H9 (cell line): ENCODE measurements at places on chromosomes 4 and X.
A peak's percentile ranks its signal among the peaks of the same experiment; 100 is the strongest.

- no peaks in the 10 kb centered on the region for H3K4me1 ChIP-seq
- H3K4me3 ChIP-seq = no peak overlapping the region
- no peak overlapping the region for H3K27ac ChIP-seq
- no peaks in the 10 kb centered on the region; the same call in 2 of the 3 replicates for H3K36me3 ChIP-seq
- H3K27me3 ChIP-seq = no peaks in the 10 kb centered on the region
Measured at GRCh38 chrX:146278381-146278780, 460.8 kb downstream of the SLITRK2 start.

- no peak for DNase-seq
- no peaks in the 10 kb centered on the region for H3K27me3 ChIP-seq
- H3K4me3 ChIP-seq = no peak overlapping the region
- H3K27ac ChIP-seq = no peak overlapping the region
Measured at GRCh38 chr4:52903273-52903672, 41.2 kb downstream of the RASL11B start.

DNA sequence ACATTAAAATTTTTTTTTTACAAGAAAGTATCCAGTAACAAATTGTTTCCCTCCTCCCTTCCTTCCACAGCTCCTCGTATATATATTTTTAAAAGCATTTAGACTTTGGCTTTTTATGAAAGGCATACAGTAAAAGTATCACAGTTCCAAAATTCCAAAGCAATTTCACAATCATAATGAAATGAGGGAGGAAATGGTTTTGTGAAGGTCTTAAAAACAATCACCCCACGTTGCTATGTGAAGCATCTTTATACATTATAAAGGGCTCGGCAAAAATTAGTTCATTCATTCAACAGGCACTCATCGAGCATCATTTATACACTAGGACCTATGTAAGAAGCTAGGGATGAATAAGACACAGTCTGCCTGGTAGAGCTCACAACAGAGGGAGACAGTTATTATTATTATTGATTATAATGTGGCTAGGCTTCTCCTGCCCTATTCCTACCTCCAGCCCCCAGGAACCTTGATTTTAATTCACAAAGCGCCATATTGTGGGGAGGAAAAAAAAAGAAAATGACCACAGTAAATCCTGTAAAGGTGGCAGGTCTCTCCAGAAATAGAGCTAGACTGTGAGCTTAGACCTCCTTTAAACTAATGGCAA, 239.9 kb downstream of the MAML3 start:
- DNase-seq = no peak
- no peak overlapping the region for H3K4me3 ChIP-seq
- H3K27ac ChIP-seq = no peak overlapping the region
- H3K4me1 ChIP-seq = no peaks in the 10 kb centered on the region

GRCh38 chrX:79366873-79367749, at the start of gene ITM2A:
TSS of gene ITM2A (minus strand) at chrX:79367334. CDS start at chrX:79367215, 119 bp downstream.
- no peaks in the 10 kb centered on the region for H3K27me3 ChIP-seq
- H3K36me3 ChIP-seq = no peaks in the 10 kb centered on the region
- no peak within 1 kb of the TSS for H3K27ac ChIP-seq
- peak; percentile 60 for DNase-seq
- peak within 1 kb of the TSS; percentile 72 for H3K4me3 ChIP-seq
- H3K4me1 ChIP-seq = no peaks in the 10 kb centered on the region

GRCh38 chr4:176791591-176792325, 964 bp downstream of the VEGFC start:
- H3K36me3 ChIP-seq = no peaks in the 10 kb centered on the region
- DNase-seq = peak; percentile 38
- H3K4me3 ChIP-seq = peak overlapping the region; percentile 86
- H3K27ac ChIP-seq = no peak overlapping the region
- H3K4me1 ChIP-seq = no peaks in the 10 kb centered on the region
- peaks cover 2% of the 10 kb centered on the region; the same call in 1 of the 2 replicates for H3K27me3 ChIP-seq

GRCh38 chr4:145179281-145179860, 1.0 kb downstream of the OTUD4 start:
- H3K27ac ChIP-seq = no peak overlapping the region
- H3K36me3 ChIP-seq = peaks cover 7% of the 10 kb centered on the region
- no peaks in the 10 kb centered on the region for H3K4me1 ChIP-seq
- H3K27me3 ChIP-seq = no peaks in the 10 kb centered on the region

DNA sequence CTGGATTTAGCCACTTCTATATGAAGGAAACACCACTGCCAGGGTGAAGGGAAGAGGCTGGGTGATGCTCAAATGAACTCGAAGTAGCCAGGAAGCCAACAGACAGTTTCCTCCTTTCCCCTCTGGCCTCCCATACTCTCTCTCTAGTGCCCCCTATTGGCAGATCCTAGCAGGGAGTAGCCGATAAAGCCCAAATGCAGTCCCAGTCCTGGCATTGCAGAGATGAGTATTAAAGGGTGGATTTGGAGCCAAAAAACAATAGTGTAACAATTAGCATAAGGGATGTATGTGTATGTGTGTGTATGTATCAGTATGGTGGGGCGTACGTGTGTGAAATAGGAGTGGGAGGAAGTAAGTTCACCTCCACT, 213.8 kb upstream of the LDB2 start:
- peak; percentile 63 for DNase-seq
- no peaks in the 10 kb centered on the region for H3K4me1 ChIP-seq
- no peak overlapping the region for H3K27ac ChIP-seq
- H3K4me3 ChIP-seq = no peak overlapping the region
- H3K36me3 ChIP-seq = peaks cover 3% of the 10 kb centered on the region; the same call in 1 of the 3 replicates

- H3K36me3 ChIP-seq = no peaks in the 10 kb centered on the region
- H3K27ac ChIP-seq = no peak overlapping the region
- H3K4me1 ChIP-seq = no peaks in the 10 kb centered on the region
- no peak overlapping the region for H3K4me3 ChIP-seq
Measured at GRCh38 chr4:41897698-41898097, 37.5 kb upstream of the TMEM33 start.

- peak; percentile 35 for DNase-seq
- H3K27me3 ChIP-seq = no peaks in the 10 kb centered on the region
- no peak overlapping the region for H3K4me3 ChIP-seq
- no peaks in the 10 kb centered on the region for H3K36me3 ChIP-seq
- no peaks in the 10 kb centered on the region for H3K4me1 ChIP-seq
- H3K27ac ChIP-seq = no peak overlapping the region
Measured at GRCh38 chr4:166169111-166169510, 296.1 kb downstream of the TLL1 start.

DNA sequence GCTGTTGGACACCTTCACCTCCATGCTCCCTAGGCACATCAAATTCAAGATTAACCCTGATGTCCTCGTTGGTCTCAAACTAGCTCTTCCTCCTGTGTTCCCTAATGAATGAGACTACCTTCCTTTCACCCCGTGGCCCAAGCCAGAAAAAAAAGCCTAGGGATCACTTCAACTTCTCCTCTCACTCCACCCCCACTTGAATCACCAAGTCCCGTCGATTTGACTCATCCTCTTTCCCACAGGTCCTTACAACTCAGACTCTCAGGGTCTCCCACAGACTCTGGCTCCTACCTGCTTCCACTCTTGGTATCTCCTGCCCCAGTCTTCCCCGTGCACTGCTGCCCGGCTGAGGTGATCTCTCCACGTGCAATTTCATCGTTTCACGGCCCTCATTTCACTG, 8.5 kb downstream of the SLC25A43 start:
- no peaks in the 10 kb centered on the region; the same call in 1 of the 2 replicates for H3K4me1 ChIP-seq
- peaks cover 20% of the 10 kb centered on the region for H3K36me3 ChIP-seq
- no peak overlapping the region; the same call in 2 of the 3 replicates for H3K4me3 ChIP-seq

DNA sequence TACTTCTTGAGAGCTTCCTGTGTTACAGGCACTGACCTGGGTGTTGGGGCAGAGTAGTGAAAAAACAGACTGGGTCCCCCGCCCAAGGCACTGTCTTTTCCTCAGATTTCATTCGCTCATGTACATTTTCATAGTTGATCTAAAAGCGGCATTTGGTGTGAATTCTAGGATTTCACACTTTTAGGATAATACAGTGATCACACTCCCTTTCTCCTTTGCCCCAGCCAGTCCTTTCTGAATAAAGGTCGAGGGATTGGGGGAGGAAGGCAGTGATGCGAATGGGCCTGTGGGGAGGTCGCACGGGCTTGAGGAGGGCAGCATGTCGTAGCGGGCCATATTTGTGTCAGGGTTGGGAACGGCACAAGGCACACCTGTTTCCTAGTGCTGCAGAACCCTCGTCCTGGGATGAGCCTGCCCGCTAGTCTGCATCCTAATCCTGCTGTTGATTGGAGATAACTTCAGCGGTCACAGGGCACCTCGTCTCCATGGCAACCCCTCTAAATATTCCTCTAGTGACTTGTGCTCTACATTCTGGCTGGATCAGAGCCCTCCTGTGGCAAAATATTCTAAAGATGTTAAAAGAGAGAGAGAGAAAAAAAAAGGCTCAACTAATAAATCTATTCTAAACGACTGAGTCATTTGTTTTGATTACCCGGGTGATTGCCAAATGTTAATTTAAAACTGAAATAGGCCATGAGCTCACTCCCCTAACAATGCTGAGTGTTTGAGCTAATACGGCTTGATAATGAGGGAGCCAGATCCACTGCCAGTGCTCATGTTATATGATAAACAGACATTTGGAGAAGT, 21.8 kb downstream of the FHL1 start:
- no peak overlapping the region for H3K4me3 ChIP-seq
- H3K36me3 ChIP-seq = no peaks in the 10 kb centered on the region
- peak; percentile 71 for DNase-seq
- no peaks in the 10 kb centered on the region for H3K4me1 ChIP-seq
- H3K27me3 ChIP-seq = no peaks in the 10 kb centered on the region

- H3K27ac ChIP-seq = no peak overlapping the region
- no peak overlapping the region for H3K4me3 ChIP-seq
- no peaks in the 10 kb centered on the region for H3K36me3 ChIP-seq
Measured at GRCh38 chr4:171621646-171622045, 191.6 kb upstream of the GALNTL6 start.

- H3K27ac ChIP-seq = no peak overlapping the region
- no peaks in the 10 kb centered on the region for H3K4me1 ChIP-seq
- no peak for DNase-seq
- H3K36me3 ChIP-seq = peaks cover 10% of the 10 kb centered on the region; the same call in 2 of the 3 replicates
Measured at GRCh38 chrX:350534-351323, 32.1 kb upstream of the GTPBP6 start.

DNA sequence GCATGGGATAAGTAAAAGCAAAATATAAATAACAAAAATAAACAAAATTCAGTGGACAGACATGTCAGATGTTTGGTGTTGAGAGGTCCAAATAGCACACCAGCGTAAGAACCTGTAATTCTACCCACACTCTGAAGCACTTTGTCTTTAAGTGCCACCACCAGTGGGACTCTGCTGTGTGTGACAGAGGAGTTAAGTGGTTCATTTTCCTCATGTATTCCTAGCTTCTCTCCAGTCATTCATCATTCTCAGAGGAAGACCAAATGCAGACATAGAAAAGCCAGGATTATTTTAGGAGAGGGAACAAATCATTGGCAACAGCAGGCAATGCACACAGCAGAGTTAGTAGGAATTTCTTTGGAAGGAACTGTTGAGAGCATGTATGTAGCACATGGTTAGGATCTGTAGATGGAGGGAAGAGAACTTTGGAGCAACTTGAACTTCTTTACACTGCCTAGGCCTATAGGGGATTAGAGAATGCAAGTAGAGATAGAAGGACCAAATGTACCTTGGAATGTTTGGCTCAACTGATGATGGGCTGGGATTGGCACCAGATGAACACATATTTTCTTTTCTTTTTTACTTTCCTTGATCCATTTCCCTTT, 43.0 kb upstream of the ARHGAP24 start:
- no peaks in the 10 kb centered on the region; the same call in 1 of the 2 replicates for H3K4me1 ChIP-seq
- H3K27ac ChIP-seq = no peak overlapping the region
- no peaks in the 10 kb centered on the region for H3K27me3 ChIP-seq
- no peaks in the 10 kb centered on the region for H3K36me3 ChIP-seq

GRCh38 chr4:74054483-74055047, 16.1 kb upstream of the CXCL3 start:
- no peaks in the 10 kb centered on the region for H3K27me3 ChIP-seq
- H3K4me3 ChIP-seq = no peak overlapping the region
- no peaks in the 10 kb centered on the region for H3K36me3 ChIP-seq
- no peaks in the 10 kb centered on the region for H3K4me1 ChIP-seq
- DNase-seq = no peak
- H3K27ac ChIP-seq = no peak overlapping the region

- DNase-seq = no peak
- H3K36me3 ChIP-seq = peaks cover 6% of the 10 kb centered on the region; the same call in 2 of the 3 replicates
- H3K4me1 ChIP-seq = no peaks in the 10 kb centered on the region
- H3K27me3 ChIP-seq = no peaks in the 10 kb centered on the region
- H3K4me3 ChIP-seq = no peak overlapping the region
- no peak overlapping the region for H3K27ac ChIP-seq
Measured at GRCh38 chrX:68396953-68397352, 36.3 kb downstream of the OPHN1 start.

- no peak overlapping the region for H3K27ac ChIP-seq
- H3K4me3 ChIP-seq = no peak overlapping the region
- H3K36me3 ChIP-seq = no peaks in the 10 kb centered on the region; the same call in 2 of the 3 replicates
- no peaks in the 10 kb centered on the region for H3K4me1 ChIP-seq
Measured at GRCh38 chr4:62161446-62161845, 961.3 kb downstream of the ADGRL3 start.

DNA sequence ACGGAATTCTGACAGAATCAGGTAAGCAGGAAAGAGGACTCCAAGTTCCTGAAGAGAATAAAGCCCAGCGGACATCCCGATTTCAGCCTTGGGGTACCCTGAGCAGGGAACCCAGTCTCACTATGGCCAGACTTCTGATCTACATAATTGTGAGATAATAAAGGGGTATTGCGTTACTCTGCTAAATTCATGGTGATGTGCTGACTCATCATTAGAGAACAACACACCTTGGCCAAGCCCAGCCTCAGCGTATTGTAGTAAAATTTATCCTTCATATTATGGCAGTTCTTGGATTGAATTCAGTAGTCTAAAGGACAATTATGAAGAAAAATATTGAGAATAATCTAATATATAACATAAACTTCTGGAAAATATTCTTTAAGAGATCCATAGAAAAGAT, 170.2 kb upstream of the MAD2L1 start:
- no peak overlapping the region for H3K4me3 ChIP-seq
- H3K27me3 ChIP-seq = no peaks in the 10 kb centered on the region
- no peak overlapping the region for H3K27ac ChIP-seq

DNA sequence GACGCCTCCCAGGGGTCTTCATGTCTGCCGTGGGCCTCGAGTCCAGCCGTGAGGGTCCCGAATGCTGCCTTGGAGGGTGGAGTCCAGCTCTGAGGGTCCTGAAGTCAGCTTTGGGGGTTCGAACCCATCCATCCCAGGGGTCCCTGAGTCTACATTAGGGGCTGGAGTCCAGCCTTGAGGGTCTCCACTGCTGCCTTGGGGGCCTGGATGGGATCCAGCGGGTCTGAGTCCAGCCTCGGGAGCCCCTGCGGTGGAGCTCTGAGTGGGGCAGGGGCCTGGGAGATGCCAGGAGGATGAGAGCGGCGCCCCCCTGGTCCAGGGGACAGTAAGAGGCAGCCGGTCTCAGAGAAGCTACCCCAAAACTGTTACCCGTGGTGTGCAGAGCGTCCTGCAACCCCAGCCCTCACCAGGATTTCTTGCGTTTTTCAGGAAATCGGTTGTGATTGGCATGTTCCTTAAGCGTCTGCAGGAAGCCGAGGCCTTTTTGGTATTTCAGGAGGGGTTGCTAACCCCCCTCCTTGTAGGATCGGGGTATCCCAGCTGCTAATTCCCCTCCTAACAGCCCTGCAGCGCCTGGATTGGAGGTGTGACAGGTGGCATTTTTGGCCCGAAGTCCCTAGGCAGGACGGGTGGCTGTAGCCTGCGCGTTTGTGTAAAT, 1.7 kb upstream of the GTPBP6 start:
- no peaks in the 10 kb centered on the region; the same call in none of the 2 replicates for H3K36me3 ChIP-seq
- H3K4me3 ChIP-seq = peak overlapping the region; percentile 93
- no peaks in the 10 kb centered on the region for H3K27me3 ChIP-seq
- H3K4me1 ChIP-seq = no peaks in the 10 kb centered on the region
- DNase-seq = no peak

- peaks cover 3% of the 10 kb centered on the region; the same call in 1 of the 2 replicates for H3K4me1 ChIP-seq
- no peak overlapping the region for H3K27ac ChIP-seq
- H3K36me3 ChIP-seq = peaks cover 6% of the 10 kb centered on the region; the same call in 2 of the 3 replicates
Measured at GRCh38 chr4:121007660-121008059, 64.7 kb downstream of the NDNF start.
